ENCODE measurements at places on chromosomes 1 and 21.

- no peak for DNase-seq
These were observed 9.4 kb upstream of the ELAPOR1 start for GRCh38 chr1:109104364-109105151.

DNA sequence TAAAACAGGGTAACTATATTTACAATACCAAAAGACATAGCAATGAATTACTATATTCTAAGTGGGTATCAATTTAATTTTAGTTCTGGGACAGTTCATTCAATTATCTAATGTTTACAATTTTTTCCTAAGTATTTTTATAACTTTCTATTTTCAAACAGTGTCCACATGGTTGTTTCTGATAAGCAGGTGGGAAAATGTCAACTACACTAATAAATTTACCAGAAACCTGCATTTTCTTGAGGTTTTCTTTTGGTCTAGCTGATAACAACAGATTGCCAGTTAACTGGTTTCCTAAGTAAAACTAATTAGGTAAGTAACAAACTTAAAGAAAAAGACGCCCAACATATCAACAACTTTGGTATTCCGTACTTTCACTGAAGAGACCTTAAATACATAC is 84.9 kb upstream of the GFI1 start:
- no peak for DNase-seq

DNA sequence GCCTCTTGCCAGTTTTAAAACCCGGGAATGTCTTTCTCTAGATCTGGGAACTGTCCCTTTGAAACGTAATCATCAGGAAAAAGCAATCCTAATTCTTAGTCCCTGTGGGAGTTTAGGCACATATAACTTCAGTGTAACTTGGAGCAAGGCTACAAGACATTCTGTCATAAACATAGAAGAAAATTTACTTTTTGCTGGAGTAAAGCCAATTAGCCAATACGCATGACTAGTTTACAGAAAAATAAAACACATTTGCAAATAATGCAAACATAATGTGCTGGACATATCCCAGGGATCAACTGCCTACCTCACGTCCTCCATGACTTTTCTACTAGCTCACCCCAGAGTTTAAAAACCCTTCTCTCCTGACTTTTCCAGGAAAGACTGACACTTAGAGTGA is 970.6 kb downstream of the MRPL39 start:
- no peak for DNase-seq

- DNase-seq = no peak
These were observed 3.3 kb upstream of the KNCN start for GRCh38 chr1:46554597-46555381.

GRCh38 chr1:26900001-26900814 is at the start of gene GPATCH3:
GPATCH3 (minus strand) TSS chr1:26900467; CDS start chr1:26900442, 25 bp downstream.
- peak; percentile 95 for DNase-seq

DNA sequence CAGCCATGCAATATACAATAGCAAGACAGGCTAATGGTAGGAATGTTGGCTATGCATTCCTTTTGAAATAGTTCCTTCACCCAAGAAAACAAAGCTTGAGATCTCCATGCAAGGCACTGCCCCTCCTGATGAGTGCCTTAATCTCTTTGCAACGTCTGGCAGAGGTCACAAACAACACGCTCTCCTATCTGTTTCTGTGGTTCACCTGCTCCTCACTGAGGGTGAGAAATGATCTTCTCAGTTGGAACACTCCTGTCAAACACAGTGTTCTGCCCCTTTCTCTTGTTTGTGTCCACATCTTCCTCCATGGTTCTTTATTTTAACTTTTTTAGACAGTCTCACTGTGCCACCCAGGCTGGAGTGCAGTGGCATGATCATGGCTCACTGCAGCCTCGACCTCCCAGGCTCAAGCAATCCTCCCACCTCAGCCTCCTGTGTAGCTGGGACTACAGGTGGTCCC is 21.2 kb upstream of the XPR1 start:
- no peak for DNase-seq

DNA sequence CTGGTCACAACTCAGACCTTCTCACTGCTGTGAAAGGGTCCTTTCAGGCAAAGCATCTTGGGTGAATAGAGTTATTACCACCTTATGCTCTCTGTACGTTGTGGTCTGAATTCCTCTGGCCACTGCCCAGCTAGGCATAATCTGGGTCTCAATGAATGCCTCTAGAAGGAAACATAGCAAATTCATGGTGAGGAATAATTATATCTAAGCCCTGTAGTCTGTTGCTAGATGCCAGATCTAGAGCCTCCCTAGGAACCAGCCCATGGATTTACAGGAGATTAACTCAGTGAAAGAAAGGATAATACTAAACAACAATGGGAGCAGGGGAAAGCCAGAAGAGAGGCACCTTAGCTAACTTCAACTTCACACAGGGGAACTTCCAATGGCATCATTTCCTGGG is 2.4 kb upstream of the COL11A1 start:
- DNase-seq = no peak

DNA sequence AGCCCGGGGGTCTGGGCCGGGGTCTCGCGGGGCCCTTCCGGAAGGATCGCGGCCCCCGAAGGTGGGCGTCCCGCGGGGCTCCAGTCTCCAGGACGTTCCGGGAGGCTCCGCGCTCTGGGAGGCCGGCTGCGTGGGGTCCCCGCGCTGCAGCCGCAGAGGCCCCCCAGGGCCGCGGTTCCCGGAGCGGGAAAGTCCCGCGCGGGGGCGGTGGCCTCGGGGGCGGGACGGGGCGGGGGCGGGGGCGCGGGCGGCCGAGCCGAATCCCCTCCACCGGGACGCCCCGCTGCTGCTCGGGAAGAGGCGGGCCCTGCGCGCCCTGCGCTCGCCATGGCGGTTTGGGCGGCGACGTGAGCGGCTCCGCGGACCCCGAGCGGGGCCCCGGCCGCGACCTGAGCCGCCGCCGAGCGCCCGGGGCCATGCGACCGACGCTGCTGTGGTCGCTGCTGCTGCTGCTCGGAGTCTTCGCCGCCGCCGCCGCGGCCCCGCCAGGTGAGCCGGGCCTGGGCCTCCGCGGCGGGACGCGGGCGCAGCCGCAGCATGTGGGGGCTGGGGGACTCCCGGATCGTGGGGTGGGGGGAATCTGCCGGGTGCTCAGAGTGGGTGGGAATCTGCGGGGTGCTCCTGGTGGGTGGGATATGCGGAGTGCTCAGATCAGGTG is at the start of gene IFNGR2:
Gene IFNGR2, plus strand, starts transcription at position 286 of the 658 bp plus-strand sequence. Its CDS starts 131 bp downstream, at position 417.
- peak; percentile 34 for DNase-seq

DNA sequence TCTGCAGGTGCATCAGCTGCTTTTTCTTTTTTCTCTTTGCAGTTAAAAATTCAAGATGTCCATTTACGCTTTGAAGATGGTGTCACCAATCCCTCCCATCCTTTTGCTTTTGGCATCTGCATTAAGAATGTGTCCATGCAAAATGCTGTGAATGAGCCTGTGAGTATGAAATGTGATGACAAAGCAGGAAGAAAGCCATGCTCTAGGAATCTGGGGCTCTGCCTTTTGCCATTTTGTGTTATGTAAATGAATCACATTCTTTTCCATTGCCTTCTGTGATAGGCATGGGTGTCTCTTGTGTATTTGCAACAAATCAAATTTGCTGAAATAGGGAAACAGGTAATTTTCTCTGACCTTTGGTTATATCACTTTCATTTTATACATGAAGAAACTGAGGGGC is 19.4 kb downstream of the VPS13D start:
- no peak for DNase-seq

GRCh38 chr1:233671286-233671685 is 57.4 kb downstream of the KCNK1 start:
- no peak for DNase-seq

DNA sequence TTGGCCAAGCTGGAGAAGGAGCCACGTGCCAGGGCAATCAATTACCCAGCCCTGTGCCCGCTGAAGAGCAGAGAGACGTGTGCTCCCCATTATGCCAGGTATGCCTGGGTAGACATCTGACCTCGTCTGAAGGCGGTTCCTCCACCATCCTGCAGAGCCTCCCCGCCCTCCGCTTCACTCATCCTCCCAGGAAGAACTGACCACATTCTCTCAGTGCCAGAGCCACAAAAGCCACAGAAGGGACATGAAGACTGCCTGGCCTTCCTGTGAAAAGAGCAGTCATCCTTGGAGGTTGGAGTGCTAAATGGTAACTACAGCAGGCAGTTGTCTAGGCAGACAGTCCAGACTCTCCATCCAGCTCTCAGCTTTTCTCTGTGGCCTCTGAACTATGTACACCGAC is 12.0 kb downstream of the SYT2 start:
- DNase-seq = no peak

GRCh38 chr1:96418969-96419368 is 302.6 kb upstream of the PTBP2 start:
- DNase-seq = no peak

DNA sequence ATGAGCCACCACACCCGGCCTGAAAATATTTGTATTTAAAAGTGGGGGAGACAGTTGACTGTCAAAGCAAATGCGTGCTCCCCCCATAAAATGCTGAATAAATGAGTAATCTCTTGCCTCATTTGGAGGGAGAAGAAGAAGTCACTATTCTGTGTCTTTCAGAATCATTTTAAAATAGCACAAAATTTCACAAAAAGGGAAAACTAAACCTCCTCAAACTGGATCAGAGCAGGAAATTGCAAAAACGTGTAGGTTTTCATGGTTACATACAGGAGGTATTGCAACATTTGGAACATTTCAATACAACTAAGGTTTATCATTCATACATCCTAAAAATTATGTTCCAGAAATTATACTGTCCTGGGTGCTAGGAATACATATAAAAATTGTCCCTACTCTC is 13.6 kb downstream of the MTF1 start:
- DNase-seq = no peak

GRCh38 chr1:110765640-110766335 is 91.0 kb upstream of the KCNA3 start:
- peak; percentile 52 for DNase-seq

DNA sequence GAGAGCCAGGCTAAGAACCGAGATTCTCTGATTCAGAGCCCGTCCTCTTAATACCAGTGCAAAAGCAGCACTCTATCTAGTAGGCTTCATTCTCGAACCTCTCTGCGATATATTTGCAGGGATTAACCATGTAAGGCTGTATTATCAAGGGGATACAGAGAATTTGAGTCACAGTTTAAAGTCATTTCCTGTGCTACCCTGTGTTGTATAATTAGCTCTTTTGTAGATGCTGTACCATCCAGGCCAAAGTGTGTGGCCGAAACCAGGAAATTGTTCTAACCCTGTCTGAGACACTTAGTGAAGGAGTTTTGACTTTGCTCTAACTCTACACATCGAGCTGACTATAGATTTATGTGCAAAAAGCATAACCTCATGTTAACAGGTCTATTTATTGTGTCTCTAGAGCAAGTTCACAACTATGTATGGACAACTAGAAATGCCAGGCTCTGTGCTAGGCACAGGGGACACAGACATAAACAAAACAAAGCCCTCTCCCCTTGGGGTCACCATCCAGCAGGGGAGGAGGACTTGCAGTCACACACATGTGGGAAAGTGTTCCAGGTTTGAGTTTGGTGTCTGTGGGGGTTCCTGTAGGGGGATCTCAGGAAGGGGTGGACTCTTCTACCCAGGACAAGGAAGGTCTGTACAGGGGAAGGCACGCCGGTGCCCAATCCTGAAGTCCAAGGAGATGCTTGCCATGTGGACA is 182.2 kb downstream of the DHRS3 start:
- peak; percentile 29 for DNase-seq

DNA sequence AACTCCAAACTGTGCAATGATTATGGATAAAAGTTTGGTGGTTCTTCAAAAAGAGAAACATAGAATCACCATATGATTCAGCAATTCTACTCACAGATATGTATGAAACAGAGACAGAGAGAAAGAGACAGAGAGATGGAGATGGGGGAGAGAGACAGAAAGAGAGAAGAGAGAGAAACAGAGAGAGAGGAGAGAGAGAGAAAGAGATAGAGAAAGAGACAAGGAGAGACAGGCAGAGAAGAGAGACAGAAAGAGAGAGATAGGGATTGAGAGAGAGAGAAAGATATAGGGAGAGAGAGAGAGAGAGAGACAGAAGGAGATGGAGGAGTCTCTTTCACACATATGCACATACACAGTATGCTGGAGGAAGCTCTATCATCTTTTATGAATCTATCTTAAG is 87.8 kb downstream of the DISC1 start:
- no peak for DNase-seq

DNA sequence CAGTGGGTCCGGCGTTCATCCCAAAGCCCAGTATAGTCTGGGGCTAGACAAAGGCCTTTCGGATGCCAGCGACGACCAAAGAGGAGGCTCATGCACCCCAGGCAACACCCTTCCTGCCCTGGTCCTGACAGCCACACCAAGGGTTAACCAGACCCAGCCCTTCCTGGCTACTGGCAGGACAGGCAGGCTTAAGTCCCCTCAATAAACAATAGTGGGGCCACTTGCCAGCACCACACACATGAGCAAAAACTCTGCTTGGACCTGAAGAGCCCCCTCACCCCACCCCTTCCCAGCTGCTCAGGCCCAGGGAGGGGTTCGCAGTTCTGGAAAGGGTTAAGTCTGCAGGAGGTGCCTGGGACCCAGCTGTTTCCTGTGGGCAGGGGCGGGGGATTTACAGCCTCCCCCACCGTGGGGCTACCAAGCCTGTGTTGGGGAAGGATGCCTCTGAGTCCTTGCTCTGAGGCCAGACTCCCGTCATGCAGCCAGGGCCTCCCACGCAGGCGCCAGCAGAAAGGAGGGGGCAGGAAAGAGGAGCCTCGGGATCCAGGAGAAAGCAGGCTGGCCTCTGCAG is 18.2 kb downstream of the PHLDA3 start:
- DNase-seq = peak; percentile 100

- no peak for DNase-seq
These were observed 6.7 kb upstream of the SH2D5 start for GRCh38 chr1:20739225-20739624.

GRCh38 chr1:209484429-209484828 is 99.1 kb upstream of the CAMK1G start:
- no peak for DNase-seq

GRCh38 chr1:204464187-204464631 is 30.4 kb downstream of the PIK3C2B start:
- no peak for DNase-seq

- DNase-seq = peak; percentile 76
These were observed 19.1 kb downstream of the NME7 start for GRCh38 chr1:169348383-169349036.

- peak; percentile 12 for DNase-seq
These were observed 61.2 kb downstream of the AK4 start for GRCh38 chr1:65209005-65209885.

- DNase-seq = peak; percentile 48
These were observed 1.6 kb upstream of the EFNA1 start for GRCh38 chr1:155125946-155126555.

Measured in SJCRH30 (cell line).